Testis (tissue), 5 donors: ENCODE measurements at places on chromosomes 5 and 9. TPM values are rescaled to one million over a fixed set of nuclear protein-coding genes. Genes with fewer than 3 reads are reported as not detected.

STC2 gene
- 2.0 TPM for total RNA-seq

ARSK gene
- total RNA-seq: 5.8 TPM

ARHGEF37 gene
- 17.8 TPM for total RNA-seq

DNA sequence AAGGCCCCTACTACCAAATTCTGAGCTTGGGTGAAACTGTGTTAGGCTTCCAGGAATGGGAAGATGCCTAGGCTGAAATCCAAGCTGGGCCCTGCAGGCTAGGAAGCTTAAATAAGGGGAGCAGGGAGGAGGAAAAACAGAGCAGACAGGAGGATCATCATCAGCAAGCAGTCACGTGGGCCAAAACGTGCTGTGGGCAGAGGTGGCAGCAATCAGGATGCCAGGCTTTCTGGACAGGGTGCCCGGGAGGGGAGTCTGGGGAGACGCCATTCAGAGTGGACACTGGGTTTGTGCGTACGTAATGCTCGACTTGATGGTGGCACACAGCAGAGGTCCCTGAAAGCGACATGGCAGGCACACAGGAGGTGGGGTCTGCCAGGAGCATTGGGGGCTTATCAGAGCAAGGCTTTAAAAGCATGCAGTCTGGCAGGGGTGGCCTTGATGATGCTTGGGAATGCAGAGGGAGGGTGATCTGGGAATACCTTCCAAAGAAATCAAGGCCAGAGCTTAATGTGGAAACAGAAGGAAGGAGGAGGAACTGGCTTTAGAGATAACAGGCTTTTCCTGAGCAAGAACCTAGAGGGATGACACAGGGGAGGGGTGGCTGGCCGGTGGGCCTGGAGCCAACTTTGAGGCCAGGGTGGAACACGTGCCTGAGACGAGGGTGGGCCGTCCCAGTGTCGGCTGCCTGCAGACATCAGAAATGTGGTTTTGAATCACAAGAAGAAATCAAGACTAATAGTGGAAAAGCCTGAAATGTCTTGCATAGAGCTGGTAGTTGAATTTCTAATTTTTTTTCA lies 212.5 kb downstream of the GADD45G start:
- no peaks in the 10 kb centered on the region for H3K36me3 ChIP-seq
- H3K4me3 ChIP-seq: no peak overlapping the region
- H3K4me1 ChIP-seq: peaks cover 32% of the 10 kb centered on the region
- peak; percentile 92 for DNase-seq
- H3K27me3 ChIP-seq: no peaks in the 10 kb centered on the region
- peak overlapping the region; percentile 44 for H3K27ac ChIP-seq

- no peaks in the 10 kb centered on the region for H3K27me3 ChIP-seq
- H3K36me3 ChIP-seq: no peaks in the 10 kb centered on the region
- H3K4me3 ChIP-seq: no peak overlapping the region
- no peak overlapping the region for H3K27ac ChIP-seq
- DNase-seq: no peak
- no peaks in the 10 kb centered on the region for H3K4me1 ChIP-seq
Measured at GRCh38 chr5:36214436-36214835, 27.3 kb downstream of the NADK2 start.

GRCh38 chr9:107176436-107177151 lies 106.5 kb upstream of the RAD23B start:
- H3K27ac ChIP-seq: no peak overlapping the region
- H3K27me3 ChIP-seq: no peaks in the 10 kb centered on the region
- DNase-seq: no peak
- no peak overlapping the region for H3K4me3 ChIP-seq
- H3K36me3 ChIP-seq: no peaks in the 10 kb centered on the region
